ENCODE measurements at places on chromosomes 3 and 15.

DNA sequence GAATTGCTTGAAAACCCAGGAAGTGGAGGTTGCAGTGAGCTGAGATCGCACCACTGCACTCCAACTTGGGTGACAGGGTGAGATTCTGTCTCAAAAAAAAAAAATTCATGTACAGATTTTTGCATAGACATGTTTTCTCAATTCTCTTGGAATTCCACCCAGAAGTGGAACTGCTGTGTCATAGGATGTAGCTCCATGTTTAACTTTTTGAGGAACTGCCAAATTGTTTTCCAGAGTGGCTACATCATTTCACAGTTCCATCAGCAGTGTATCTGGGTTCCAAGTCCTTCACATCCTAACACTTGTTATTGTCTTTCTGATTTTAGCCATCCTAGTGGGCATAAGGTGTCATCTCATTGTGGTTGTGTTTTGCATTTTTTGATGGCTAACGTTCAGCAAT, 9.9 kb downstream of the CAPN7 start:
- DNase-seq = no peak

GRCh38 chr15:90497912-90498311, 31.8 kb upstream of the CRTC3 start:
- peak; percentile 44 for DNase-seq

- DNase-seq = no peak
Measured at GRCh38 chr3:44942202-44942921, 33.6 kb downstream of the ZDHHC3 start.

GRCh38 chr3:78161736-78162135, 1121.8 kb downstream of the ROBO2 start:
- DNase-seq = no peak

GRCh38 chr3:152970851-152971250, 135.9 kb downstream of the P2RY1 start:
- no peak for DNase-seq

DNA sequence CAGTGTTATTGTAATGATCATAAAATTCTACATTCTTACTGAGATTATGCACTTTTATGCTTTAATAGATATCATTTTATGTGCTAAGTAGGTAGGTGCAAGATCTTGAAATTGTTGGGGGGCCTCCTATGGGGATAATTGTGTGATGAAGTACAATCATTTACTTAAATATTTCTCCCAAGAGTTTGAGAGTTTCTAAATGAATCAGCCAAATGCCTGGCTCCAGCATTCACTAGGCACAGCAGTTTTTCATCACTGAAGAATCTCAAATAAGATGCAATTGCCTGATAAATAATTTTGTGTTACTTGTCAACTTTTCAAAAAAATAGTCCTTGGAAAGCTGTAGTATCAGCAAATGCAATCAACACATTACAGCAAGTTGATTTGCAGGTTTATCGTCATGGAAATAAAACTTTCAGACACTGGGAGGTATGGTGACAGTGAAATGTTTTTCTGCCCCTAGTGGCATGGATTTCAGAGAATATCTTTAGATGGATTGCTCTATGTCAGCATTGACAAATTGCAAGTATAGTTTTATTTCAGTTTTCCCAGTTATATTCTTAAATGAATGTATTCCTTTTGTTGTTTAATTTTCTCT, 167.1 kb downstream of the NEK11 start:
- no peak for DNase-seq

- DNase-seq = no peak
Measured at GRCh38 chr3:101665851-101666250, 11.1 kb downstream of the ZBTB11 start.
